ENCODE measurements at places on chromosomes 16 and 17. TPM values are rescaled to one million over a fixed set of nuclear protein-coding genes. Genes with fewer than 3 reads are reported as not detected.

GRCh38 chr16:29903590-29903989, 3.3 kb downstream of the ASPHD1 start:
- DNase-seq = no peak

DNA sequence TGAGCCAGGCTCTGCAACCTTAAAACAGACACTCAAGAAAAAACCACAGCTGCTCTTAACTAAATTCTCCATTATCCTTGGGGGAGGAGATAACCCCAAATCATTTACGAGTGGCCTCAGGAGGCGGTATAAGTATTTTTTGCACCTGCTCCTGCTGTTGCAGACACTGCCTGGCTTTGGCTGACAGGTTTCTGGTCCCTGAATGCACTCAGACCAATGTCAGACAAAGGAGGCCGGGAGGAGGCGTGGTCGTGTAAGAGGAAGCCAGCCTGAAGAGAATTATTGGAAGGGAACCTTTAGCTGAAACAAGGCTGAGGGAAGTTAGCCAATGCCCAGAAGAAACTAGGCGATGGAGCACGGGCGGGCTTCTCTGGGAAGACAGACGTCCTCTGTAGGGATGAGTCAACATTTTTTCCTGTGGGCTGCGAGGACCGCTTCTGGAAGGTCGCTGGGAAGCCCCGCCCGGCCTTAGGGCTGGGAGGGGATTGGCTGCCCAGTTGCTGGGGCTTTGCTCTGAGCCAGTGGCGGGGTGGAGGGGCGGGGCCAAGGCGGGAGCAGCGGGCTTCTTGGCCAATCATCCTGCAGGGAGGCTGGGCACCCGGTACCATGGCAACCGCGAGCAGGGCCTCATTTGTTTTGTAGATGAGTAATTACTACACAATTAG, 82.3 kb downstream of the CCDC182 start:
- DNase-seq = no peak

The FLYWCH1 gene
- 13.4 TPM for polyA plus RNA-seq

The ATAD5 gene
- polyA plus RNA-seq = 1.9 TPM

The DYNLRB2 gene
- polyA plus RNA-seq = not detected

- DNase-seq = no peak
These were observed 1393.1 kb upstream of the GOT2 start for GRCh38 chr16:60127196-60127595.

The KSR1 gene
- 4.4 TPM for polyA plus RNA-seq

The GALR2 gene
- polyA plus RNA-seq = 0.32 TPM

The HID1 gene
- 0.08 TPM for polyA plus RNA-seq

DNA sequence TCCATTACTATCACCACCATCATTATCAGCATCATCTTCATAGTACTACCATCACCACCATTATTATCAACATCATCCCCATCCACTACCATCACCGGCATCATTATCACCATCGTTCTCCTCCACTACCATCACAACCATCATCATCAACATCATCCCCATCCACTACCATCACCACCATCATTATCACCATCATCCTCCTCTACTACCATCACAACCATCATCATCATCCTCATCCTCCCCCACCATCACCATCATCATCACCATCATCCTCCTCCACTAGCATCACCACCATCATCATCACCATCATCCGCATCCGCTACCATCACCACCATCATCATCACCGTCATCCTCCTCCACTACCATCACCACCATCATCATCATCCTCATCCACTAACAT, 639.8 kb upstream of the RBFOX1 start:
- no peak for DNase-seq

The VPS9D1 gene
- polyA plus RNA-seq = 0.48 TPM

- no peak for DNase-seq
These were observed 262.7 kb downstream of the SNX29 start for GRCh38 chr16:12239226-12239625.

DNA sequence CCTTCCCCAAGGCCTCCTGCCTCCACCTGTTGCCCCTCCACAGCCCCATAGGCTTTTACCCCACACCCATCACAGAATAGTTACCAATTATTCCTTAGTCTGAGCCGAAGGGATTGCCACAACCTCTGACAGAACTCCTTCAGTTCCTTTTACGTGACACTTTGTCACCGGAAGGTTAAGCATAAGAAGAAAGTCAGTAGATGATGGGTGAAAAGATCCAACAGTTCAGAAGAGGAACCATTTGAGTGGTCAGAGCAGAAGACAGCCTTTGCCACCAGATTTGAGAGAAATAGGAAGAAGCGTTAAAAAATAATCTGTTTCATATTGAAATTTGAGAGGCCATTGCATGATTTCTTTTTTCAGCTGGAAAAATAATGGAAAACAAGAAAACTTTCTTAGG, 1.2 kb downstream of the SRR start:
- DNase-seq = no peak

GRCh38 chr17:7695586-7695985, 7.3 kb downstream of the WRAP53 start:
- DNase-seq = no peak

- no peak for DNase-seq
These were observed 224.0 kb upstream of the TNRC6C start for GRCh38 chr17:77734371-77735080.

GRCh38 chr16:4505356-4506147, 29.4 kb downstream of the HMOX2 start:
- peak; percentile 95 for DNase-seq

The MYOCD gene
- polyA plus RNA-seq = not detected

- DNase-seq = no peak
These were observed 89.9 kb upstream of the CIBAR2 start for GRCh38 chr16:85202051-85202601.

The BCL6B gene
- polyA plus RNA-seq = not detected

GRCh38 chr17:1820528-1821252, 9.0 kb downstream of the SMYD4 start:
- DNase-seq = no peak

The IRX3 gene
- polyA plus RNA-seq = not detected

GRCh38 chr16:7182510-7183109, 150.0 kb upstream of the RBFOX1 start:
- DNase-seq = no peak

Measured in naive B cell (primary cell).